ENCODE measurements at places on chromosomes 7 and 10.

DNA sequence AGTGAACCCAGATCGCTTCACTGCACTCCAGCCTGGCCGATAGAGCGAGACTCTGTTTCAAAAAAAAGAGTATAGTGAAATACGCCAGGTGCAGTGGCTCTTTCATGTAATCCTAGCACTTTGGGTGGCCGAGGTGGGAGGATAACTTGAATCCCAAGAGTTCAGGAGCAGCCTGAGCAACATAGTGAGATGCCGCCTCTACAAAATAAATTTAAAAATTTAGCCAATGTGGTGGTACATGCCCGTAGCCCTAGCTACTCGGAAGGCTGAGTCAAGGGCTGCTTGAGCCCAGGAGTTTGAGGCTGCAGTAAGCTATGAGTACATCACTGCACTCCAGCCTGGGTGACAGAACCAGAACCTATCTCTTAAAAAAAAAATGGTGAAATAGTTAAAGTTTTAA, 27.9 kb downstream of the TMEM60 start:
- DNase-seq: no peak

DNA sequence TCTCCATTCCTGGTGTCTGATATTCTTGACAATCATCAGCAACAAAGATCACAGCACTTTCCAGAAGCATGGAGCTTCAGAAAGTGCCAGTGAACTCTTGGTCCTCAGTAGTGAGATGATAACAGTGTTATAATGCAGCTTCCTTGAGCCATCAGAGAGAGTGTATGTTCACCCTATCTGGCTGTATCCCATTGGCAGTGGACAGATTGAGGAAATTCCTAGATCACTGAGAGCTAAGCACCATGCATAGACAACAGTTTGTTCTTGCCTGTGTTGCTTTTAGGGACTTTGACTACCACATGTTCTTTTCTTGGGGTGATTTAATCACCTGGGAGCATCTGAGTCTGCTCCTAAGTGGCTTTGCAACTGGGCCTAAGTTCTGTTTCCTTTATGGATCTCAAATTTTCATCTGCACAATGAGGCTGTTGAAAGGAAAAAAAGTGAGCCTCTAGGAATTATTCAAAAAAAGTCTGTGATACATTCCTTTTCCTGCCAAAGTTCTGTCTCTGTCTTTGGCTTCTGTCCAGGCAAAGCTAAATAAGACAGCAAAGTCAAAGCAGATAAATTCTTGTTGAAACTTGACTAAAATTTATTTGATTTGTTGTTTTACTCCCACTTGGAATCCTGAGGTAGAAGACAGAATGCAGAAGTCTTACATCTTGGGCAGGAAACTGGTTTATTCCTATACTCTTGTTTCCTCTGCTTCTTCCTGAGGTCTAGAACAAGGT, 14.5 kb upstream of the ZNF282 start:
- no peak for DNase-seq

DNA sequence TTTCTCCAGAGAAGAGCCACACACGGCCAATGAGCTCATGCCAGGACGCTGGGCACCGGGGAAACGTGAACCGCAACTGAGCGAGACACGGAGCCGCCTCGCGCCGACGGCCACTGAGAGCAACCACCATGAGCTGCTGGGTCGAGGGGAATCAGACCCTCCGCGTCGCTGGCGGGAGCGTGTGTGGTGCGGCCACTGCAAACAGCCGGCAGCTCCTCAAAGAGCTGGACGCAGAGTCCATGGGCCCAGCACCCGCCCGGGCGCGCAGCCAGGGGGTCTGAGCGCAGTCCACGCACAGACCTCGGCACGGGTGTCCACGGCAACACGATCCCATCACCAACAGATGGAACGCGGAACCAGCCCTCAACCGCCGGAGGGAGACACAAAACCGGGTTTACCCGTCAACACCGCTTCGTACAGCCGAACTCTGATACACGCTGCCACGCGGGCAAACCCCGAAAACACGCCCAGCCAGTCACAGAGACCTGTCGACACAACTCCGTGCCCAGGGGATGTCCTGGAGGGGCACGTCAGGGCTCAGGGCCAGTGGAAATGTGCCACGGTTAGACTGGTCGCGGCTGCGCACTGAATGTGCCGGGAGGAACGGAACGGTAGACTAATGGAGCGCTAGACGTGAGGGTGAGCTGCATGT, 147.1 kb downstream of the ELFN1 start:
- DNase-seq: no peak

GRCh38 chr10:116831086-116831485, 18.2 kb upstream of the ENO4 start:
- DNase-seq: no peak

- DNase-seq: no peak
These were observed 351.9 kb downstream of the RPS24 start for GRCh38 chr10:78385599-78385998.

DNA sequence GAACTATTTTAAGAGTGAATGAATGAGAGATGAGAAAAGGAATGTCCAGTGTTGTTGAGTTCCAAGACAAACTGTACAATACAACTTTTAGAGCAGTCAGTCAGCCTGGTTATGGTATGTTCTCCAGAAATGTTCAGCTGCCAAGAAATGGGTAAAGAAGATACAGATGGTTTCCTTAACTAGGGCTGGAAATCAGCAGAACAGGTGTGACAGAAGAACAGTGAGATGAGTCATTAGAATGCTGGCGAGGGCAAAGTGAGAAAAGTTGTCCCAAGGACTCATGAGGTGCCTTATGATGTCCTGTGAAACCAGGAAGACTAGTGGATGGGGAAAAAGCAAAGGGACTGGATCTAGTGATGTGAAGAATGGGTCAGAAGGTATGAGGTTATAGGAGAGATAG, 20.8 kb upstream of the SEPTIN7 start:
- DNase-seq: no peak

DNA sequence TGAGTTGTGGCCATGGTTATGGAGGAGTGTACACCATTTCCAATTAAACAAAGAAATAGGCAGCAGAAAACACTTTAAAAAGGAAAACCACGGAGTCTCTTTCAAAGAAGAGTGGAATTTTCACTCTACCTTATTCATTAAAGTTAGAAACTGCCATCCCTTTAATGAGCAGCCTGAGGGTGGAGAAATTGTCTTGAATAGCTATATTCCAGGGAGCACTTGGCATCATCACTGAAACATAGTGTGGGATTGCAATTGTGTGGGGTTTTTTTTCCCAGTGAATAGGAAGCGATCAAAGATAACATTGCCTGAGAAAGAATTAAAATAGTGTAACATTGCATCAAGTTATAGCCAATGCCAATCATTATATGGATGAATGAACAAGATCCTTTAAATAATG, 191.6 kb downstream of the TEX36 start:
- no peak for DNase-seq

- no peak for DNase-seq
These were observed 261.4 kb downstream of the ZMYND11 start for GRCh38 chr10:396535-397220.

- no peak for DNase-seq
These were observed 127.1 kb downstream of the KMT2E start for GRCh38 chr7:105141068-105141467.

- no peak for DNase-seq
These were observed 75.6 kb downstream of the CFAP46 start for GRCh38 chr10:132866601-132867381.

- DNase-seq: no peak
These were observed 670 bp upstream of the AGK start for GRCh38 chr7:141550386-141551093.

DNA sequence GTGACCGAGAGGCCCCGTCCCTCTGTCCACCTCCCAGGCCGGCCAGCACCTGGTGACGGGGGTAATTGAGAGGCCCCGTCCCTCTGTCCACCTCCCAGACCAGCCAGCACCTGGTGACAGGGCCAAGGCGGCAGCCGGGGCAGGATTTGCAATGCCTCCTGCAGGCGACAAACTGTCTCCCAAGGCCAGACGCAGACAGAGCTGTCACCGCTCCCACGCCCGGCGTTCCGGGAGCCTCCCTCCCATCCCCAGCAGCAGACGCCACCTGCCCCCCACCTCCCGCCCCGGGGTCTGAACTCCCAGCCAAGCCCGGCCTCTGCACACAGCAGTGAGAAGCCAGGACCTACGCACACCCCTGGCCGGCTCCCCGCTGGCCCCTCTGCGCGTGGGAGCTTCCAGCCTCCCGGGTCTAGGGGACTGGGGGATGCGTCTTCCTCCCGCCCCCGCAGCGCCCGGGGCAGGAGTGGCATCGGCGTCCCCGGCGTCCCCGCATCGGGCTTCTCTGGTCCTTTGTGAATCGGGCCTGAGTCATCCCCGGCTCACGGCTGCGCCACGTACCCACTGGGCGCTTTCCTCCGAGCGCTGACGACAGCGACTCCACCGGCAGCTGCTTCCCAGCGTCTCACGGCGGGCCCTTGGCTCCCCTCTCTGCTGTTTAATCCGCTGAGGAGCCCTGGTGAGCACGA, 95.1 kb upstream of the DIP2C start:
- peak; percentile 78 for DNase-seq

DNA sequence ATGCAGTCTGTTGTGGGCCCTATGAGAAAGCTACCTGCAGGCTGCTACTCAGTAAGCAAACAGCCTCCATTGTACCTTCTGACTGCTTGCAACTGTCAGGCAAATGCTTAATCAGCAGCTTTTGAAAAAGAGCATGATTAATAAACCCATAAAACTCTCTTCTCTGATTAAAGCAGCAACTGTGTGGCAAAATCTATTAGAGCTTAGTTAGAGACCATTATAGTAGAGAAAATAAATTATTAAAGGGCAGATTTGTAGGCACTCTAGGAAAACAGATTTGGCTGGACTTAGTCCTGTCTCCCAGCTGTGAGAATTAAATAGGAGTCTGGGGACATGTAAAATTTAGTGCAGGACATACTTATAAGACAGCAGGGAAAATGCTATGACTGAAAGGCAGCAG, 132.5 kb upstream of the WNT16 start:
- no peak for DNase-seq

- DNase-seq: no peak
These were observed 333.4 kb upstream of the MYO3A start for GRCh38 chr10:25600651-25601050.

DNA sequence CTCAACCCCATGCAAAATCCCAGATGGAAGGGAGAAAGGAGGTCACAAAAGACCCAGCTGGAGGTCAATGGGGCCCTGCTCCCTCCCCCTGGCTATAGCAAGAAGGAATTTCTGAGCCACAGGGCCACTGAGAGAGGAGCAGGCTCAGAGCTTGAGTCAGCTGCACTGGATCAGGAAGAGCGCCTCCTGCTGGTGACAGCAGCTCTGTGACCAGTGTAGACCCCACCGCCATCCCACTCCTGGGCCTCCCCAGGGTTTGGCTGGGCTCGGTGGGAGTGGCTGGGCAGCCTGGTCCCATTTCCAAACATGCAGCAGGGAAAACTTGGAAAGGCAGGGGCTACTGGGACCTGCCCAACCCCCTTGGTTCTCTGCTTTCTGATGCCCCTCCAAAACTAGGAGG, 31.5 kb upstream of the PRLHR start:
- DNase-seq: no peak

- peak; percentile 23 for DNase-seq
These were observed 77.8 kb downstream of the NAMPT start for GRCh38 chr7:106206826-106207541.

- no peak for DNase-seq
These were observed 227.7 kb downstream of the MGMT start for GRCh38 chr10:129694691-129695243.

DNA sequence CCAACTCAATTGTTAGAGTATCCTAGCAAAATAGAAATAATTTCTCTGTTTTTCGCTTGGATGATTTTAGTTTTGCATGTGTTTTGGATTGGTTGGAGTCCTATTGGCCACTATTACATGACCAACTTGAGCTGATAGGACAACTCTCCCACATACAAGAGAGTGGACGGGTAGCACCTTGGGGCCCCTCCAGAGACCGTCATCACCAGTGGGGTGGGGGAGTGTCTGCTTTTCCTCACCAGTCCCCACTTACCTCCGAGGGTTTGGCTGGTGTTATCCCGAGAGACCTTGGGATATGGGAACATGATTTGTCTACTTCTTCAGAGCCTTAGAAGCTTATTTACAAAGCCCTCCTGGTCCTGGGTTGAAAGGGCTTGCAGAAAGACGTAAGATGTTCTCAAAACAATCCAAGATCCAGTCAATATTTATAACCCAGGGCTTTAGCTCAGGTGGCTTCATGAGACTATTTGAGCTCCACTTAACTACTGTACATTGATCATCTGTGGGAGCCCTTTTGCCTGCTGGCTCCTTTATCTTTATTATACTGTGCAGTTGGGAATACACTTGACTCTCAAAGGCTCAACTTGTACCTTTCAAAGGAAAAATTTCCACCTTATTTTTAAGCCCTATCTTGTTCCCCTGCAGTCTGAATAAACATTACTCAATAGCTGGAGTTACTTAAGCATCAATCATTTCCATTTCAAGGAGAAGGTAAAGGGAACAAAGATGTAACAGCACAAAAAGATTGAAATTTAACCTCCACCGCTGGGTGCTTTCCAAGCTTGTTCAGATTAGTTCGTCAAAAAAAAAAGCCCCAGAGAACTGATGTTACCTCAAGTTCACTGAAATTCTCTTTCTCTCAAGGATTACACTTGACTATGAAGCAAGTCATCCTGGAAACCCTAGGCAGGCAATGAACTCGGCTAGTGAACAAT, 119.7 kb downstream of the WDR11 start:
- DNase-seq: no peak

DNA sequence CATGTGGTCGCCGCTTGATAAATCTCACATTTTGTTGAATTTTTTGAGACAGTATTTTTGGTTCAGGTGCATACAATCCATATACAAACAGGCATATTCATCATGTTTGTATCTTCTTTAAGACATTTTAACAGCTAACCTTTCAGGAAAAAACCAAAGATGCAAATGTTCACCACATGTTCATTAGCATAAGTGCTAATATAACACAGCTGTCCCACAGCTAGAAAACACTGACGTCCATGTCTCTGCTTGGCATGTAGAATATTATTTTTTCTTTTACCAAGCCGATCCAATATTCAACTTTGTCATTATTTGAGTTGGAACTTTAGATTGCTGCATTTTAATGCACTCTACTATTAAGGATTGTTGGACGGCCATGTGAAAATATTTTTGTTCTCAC, 31.2 kb downstream of the BMPER start:
- DNase-seq: no peak

DNA sequence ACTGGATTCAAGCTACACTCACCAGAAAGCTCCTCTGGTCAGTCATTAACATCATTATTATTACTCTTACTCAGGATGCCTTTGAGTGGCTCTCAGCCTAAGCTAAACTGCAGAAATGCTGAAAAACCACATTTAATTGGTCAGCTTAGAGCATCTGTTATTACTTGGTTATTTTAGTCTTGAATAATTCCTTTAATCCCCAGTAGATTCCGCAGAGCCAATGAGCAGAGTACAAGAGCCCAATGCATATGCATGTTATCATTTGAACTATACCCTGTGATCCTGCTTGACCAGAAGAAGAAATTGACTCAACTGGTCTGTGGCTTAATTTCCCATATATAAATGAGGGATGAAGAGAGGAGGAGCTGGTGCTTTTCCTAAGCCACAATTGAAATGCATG, 417.6 kb upstream of the C7orf33 start:
- no peak for DNase-seq

- DNase-seq: no peak
These were observed 99.7 kb upstream of the CAV2 start for GRCh38 chr7:116399819-116400218.
